ENCODE measurements at places on chromosomes 3 and 15.

DNA sequence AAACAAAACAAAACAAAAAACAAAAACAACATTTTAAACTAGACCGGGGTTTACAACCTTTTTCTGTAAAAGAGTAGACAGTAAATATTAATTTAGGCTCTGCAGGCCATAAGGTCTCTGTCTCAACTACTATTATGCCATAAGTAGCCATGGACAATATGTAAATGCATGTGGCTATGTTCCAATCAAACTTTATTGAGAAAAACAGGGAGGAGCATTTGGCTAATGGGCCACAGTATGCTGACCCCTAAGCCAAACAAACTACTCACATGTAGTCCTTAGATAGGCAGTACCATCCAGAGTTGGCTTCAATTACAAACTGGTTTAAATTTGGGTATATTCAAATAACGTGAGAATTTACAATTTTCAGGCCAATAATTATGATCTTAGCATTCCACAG is 144.2 kb downstream of the TBL1XR1 start:
- peaks cover 42% of the 10 kb centered on the region for H3K36me3 ChIP-seq
- H3K4me1 ChIP-seq: peaks cover 52% of the 10 kb centered on the region
- H3K27me3 ChIP-seq: no peaks in the 10 kb centered on the region
- no peak overlapping the region for H3K4me3 ChIP-seq

GRCh38 chr3:196979545-196979944 is 10.9 kb upstream of the PIGZ start:
- peaks cover 5% of the 10 kb centered on the region for H3K4me1 ChIP-seq
- H3K36me3 ChIP-seq: no peaks in the 10 kb centered on the region
- no peak overlapping the region for H3K4me3 ChIP-seq
- H3K27ac ChIP-seq: no peak overlapping the region

DNA sequence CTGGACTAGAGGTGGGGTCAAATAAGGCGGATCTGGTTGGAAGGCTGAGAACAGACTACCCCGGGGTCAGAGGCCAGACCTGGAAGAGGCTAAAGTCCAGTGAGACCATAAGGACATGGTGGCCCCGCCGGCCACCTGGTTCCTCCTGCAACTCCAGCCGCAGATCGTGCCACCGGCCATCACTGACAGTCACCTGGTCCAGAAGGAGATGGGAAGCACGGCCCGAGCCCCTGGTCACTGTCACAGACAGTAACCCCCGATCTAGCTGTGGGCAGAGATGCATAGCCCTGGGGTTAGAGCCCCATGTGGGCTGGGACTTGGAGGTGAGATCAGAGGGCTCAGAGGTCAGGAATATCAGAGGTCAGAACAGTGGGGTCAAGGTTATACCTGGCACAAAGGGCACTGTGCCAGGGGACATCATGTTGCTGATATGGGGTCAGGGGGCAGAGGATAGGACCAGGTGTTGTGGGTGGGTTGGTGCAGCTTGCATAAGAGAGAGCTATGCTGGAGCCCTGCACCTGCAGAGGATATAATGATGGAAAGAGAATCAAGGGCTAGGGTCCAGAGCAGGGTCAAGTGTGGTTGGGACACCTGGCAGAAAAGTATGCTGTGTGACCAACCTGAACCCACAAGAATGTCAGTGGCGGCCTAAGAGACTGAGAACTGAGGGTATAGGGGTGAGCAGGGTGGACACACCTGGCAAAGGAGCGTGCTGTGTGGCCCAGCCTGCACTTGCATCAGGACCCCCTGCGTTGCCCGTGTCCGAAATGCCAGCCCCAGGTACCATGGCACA is 9.6 kb downstream of the CELSR3 start:
- peaks cover 5% of the 10 kb centered on the region for H3K36me3 ChIP-seq
- no peak overlapping the region for H3K4me3 ChIP-seq
- no peak for DNase-seq
- no peaks in the 10 kb centered on the region for H3K4me1 ChIP-seq
- H3K27me3 ChIP-seq: no peaks in the 10 kb centered on the region
- H3K27ac ChIP-seq: no peak overlapping the region

GRCh38 chr3:10778492-10779292 is 37.3 kb upstream of the SLC6A11 start:
- no peak overlapping the region for H3K27ac ChIP-seq
- H3K36me3 ChIP-seq: no peaks in the 10 kb centered on the region
- no peak for DNase-seq
- no peak overlapping the region for H3K4me3 ChIP-seq

- no peak for DNase-seq
- no peak overlapping the region for H3K27ac ChIP-seq
- no peaks in the 10 kb centered on the region for H3K27me3 ChIP-seq
- peaks cover 51% of the 10 kb centered on the region for H3K4me1 ChIP-seq
Measured at GRCh38 chr15:80982839-80983238, 6.8 kb downstream of the MESD start.

GRCh38 chr3:194485881-194486539 is 792 bp downstream of the ATP13A3 start:
- peak overlapping the region; percentile 90 for H3K27ac ChIP-seq
- H3K4me1 ChIP-seq: peaks cover 53% of the 10 kb centered on the region
- H3K27me3 ChIP-seq: no peaks in the 10 kb centered on the region
- H3K36me3 ChIP-seq: peaks cover 4% of the 10 kb centered on the region
- peak; percentile 84 for DNase-seq

All from osteocyte (in vitro differentiated cells).